ENCODE measurements at places on chromosomes 3 and 15. TPM values are rescaled to one million over a fixed set of nuclear protein-coding genes. Genes with fewer than 3 reads are reported as not detected.

NANOGP8 gene
- not detected for total RNA-seq

AGBL1 gene
- 0.07 TPM for total RNA-seq

STX19 gene
- total RNA-seq: 1.3 TPM

TMEM40 gene
- total RNA-seq: 51.3 TPM

KPNA4 gene
- 49.0 TPM for total RNA-seq

GRAMD2A gene
- total RNA-seq: 6.0 TPM

SYNPR gene
- total RNA-seq: 2.3 TPM

BCHE gene
- 7.1 TPM for total RNA-seq

KY gene
- 0.58 TPM for total RNA-seq

BBS4 gene
- total RNA-seq: 17.1 TPM

LINGO1 gene
- total RNA-seq: 19.6 TPM

CHRFAM7A gene
- 0.55 TPM for total RNA-seq

SELENOS gene
- total RNA-seq: 47.2 TPM

ZNF660 gene
- total RNA-seq: 19.2 TPM

GHSR gene
- total RNA-seq: not detected

DNAH12 gene
- total RNA-seq: 0.29 TPM

CTXND1 gene
- 2.7 TPM for total RNA-seq

TICRR gene
- 8.8 TPM for total RNA-seq

FAM227B gene
- total RNA-seq: 6.1 TPM

LHFPL4 gene
- 1.7 TPM for total RNA-seq

SIDT1 gene
- total RNA-seq: 0.83 TPM

CPNE4 gene
- total RNA-seq: 3.9 TPM

GP5 gene
- 0.10 TPM for total RNA-seq

HES1 gene
- total RNA-seq: 180 TPM

GPR171 gene
- not detected for total RNA-seq

NLGN1 gene
- total RNA-seq: 12.6 TPM

BCL2A1 gene
- not detected for total RNA-seq

PGBD4 gene
- total RNA-seq: 2.4 TPM

Measured in type B pancreatic cell (in vitro differentiated cells).